ENCODE measurements at places on chromosomes 3 and 15. TPM values are rescaled to one million over a fixed set of nuclear protein-coding genes. Genes with fewer than 3 reads are reported as not detected.

- DNase-seq, result peak; percentile 5
Measured at GRCh38 chr3:108221393-108221792, 831 bp downstream of the IFT57 start.

- DNase-seq, result peak; percentile 59
Measured at GRCh38 chr3:186359078-186359477, 3.0 kb downstream of the DGKG start.

DNA sequence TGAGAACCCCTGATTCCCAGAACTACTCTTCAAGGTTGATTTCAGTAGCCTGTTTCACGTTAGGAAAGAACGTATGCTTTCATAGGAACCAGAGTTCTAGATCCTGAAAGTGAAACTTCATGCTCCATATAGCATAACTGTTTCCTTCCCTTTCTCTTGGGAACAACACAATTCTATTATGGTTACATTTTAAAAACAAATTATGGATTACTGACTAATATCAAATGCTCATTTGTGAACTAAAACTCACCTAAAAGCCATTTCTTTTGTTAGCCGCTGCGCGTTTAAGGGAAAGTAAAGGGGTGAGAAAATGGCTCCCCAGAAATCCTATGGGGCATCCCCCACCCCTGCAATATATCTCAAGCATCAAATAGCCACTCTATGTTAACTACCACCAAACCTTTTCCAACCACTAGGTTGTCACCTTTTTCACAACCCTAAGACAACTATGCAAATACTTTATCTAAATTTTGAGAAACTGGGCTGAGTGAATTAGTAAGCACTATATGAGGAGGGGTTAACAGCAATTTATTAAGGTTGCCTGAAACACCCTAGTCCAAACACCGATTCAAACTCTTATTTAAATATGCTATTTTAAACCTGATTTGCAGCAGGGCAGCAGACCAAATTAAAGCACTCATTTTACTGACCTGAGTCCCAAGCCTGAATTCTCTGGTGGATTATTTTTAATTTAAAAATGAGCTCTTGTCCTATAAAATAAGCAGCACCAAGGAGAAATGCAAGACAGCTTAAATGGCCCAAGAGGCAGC lies 2.4 kb downstream of the SIAH2 start:
- DNase-seq, result peak; percentile 13

- no peak for DNase-seq
Measured at GRCh38 chr3:41144631-41145030, 54.7 kb upstream of the CTNNB1 start.

DNA sequence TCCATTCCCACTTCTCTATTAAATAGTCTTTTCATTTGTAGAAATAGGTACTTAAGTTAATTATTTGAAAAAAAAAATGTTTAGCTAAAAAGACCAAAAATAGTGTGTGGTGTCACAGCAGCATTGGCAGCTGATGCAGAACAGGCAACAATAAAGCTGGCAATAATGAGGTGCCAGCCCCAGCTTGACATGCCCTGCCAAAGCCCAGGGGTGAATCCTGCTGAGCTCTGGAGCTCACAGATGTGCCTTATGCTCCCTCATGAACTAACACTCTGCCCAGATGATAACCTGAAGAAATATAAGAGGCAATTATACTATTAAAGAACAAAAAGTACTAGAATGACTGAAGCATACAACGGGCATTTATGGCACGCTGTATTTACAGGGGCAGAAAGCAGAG lies 63.8 kb downstream of the IGSF11 start:
- no peak for DNase-seq

DNA sequence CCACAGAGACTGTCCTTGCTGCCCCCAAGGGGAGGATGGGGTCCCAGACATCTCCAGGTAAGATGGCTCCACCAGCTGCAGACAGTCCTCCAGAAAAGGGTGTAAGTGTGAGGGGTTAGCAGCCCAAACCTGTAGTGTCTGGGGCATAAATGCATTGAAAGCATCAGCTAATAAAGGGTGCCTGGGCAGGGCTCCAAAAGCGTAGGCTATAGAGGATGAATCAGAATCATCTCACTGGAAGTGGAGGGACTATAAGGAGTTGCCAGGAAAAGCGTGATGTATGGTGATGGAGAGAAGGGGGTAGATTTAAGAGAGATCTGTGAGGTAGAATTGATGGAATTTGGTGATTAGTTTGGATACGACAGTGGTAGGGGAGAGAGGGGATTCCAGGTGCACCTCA lies 79.9 kb upstream of the ONECUT1 start:
- DNase-seq, result no peak

GRCh38 chr3:17090280-17090983 lies 205.7 kb downstream of the PLCL2 start:
- DNase-seq, result no peak

GRCh38 chr3:126607214-126607908 lies 47.6 kb downstream of the TXNRD3 start:
- DNase-seq, result peak; percentile 64

GRCh38 chr3:15513810-15514662 lies 7.5 kb downstream of the COLQ start:
- peak; percentile 5 for DNase-seq

DNA sequence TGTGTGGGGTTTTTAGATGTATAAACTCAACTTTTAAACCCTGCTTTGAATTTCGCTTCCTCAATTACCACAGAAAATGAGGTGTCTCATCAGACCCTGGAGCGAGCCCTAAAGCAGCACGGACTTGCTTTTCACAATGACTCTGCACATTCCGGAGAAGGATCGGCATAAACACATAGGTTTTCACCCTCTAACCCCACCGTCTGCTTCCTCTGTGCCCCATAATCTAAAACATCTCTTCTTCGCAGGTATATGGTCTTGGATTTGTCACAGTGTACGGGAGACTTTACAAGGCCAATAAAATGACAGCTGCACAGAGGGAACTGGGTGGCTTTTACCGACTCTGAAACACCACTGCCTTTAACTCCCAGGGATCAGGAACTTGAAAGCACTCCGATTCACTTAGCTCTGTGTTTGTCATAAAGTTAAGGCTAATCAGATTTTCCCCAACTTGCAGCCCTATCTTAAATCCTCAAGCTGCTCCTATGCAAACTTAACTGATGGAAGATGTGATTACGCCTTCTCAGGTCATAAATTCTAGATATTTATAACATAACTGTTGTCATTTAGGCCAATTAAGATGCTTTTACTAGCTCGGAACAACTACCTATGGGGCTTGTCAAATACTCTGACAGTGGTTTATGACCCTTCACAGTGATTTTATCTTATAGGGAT lies 133.4 kb upstream of the WNT5A start:
- no peak for DNase-seq

DNA sequence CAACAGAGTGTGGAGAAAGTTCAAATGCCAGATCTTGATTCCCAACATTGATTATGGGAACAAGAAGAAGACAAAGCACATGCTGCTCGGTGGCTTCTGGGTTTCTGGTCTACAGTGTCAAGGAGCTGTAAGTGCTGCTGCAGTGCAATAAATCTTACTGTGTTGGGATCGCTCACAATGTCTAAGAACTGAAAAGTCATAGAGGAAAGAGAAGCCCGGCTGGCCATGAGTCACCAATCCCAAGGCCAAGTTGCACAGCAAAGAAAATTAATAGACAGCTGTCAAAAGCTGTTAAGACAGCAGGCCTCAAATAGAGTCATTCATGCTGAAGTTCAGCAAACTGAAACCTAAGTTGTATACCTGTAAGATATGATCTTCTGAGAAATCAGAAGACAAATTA lies 33.2 kb upstream of the SPPL2A start:
- peak; percentile 50 for DNase-seq

DNA sequence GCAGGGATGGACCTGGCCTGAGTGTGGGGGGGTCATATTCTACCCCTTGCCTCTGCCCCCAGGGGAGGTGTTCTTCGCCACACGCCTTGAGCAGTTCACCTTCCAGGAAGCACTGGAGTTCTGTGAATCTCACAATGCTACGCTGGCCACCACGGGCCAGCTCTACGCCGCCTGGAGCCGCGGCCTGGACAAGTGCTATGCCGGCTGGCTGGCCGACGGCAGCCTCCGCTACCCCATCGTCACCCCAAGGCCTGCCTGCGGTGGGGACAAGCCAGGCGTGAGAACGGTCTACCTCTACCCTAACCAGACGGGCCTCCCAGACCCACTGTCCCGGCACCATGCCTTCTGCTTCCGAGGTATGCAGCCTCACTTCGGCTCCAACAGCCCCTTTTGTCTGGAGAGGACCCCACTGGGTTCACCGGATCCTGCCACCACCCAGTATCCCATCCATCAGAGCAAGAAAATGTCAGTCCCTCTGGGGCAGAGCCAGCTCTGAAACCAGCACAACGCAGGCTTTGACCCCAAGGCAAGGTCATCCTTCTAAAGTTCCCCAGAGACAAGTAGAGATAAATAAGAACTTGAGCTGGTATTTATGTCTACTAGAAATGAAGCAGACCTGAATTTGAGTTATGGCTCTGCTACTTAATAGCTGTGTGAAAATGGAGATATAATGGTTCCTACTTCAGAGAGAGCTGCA lies 45.8 kb downstream of the HAPLN3 start:
- no peak for DNase-seq

- no peak for DNase-seq
Measured at GRCh38 chr3:160035757-160036156, 47.1 kb downstream of the IL12A start.

DNA sequence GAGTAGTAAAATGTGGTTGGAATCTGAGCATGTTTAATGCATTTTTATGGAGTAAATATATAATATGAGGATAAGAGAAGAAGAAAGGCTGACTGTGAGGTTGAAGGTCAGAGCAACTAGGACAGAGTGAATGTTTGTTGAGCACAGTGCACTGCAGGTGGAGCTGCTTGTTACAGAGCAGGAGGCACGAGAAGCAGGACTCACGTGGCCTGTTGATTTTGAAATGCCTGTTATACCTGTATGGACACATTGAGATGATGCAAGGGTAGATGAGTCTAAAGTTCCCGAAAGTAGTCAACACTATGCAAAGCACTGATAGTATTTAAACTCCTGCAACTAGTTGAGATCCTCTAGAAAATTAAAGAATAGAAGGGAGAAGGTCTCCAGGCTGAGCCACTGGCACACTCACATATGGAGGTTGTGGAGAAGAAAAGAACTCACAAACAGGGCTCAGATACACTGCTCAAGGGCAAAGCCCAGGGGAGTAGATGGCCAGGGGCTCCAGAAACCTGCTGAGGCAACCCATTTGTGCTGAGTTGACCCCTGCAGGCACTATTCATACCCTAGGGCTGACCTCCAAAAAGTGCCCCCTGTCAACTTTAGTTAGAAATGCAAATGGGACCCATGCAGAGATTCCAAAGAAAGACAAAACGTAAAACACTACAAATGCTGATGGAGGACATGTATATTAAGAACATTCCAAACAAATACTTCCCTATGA lies 541.5 kb downstream of the GABRG3 start:
- DNase-seq, result no peak

DNA sequence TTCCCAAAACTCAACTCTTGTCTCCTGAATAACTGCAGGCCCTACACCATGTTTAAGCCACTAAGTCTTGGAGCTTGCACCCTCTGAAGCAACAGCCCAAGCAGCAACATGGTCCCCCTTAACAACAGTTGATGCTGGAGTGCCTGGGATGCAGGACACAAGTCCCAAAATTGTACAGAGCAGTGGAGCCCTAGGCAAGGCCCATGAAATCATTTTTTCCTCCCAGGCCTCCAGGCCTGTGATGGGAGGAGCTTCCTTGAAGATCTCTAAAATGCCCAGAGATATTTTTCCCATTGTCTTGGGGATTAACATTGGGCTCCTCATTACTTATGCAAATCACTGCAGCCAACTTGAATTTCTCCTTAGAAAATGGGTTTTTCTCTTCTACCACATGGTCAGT lies 311.9 kb upstream of the EPHA3 start:
- DNase-seq, result no peak

GRCh38 chr3:48285675-48286074 lies 44.8 kb downstream of the ZNF589 start:
- no peak for DNase-seq

GRCh38 chr3:176354843-176355242 lies 842.4 kb downstream of the TBL1XR1 start:
- no peak for DNase-seq

DNA sequence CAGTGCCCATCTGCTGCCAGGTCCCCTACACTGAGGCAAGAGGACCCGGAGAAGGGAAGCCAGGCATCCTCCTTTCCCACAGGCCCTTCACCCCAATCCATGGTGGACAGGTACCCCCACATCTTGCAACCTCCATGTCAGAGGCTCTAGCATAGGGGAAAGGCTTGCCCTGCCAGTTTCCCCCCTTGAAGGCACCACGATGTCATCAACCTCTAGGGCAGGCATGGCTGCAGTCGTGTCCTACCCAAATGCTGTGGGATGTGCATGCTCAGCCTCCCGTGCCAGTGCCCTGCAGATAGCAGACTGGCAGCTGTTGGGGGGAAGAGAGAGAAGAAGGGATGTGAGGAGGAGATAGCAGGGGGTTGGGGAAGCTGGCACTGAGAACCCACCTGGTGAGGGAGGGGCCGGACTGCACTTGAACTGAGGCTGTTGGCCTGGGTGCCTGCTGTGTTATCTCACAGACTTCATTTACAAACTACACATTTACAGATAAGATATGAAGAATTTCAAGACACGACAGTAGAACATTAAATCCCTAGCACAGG lies 197.5 kb downstream of the ADAMTS9 start:
- DNase-seq, result no peak

- DNase-seq, result no peak
Measured at GRCh38 chr15:80531796-80532195, 127.6 kb downstream of the ARNT2 start.

DNA sequence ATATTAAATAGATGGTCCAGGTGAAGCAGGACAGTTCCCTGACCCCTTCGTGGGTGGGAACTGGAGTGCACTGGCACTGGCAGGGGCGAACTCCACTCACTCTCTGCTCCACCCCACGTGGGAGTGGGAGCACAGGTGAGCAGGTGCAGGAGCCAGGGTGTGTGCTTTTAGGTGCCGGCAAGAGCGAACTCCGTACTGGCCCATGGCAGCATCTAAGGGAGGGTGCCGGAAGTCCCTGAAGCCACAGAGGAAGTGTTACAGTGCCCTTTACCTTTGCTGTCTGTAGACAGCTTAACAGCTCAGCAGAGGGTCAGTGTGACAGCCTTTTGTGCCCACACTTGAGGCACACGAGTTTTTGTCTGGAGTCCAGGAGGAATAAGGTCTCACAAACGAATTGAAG lies 26.7 kb upstream of the PIAS1 start:
- no peak for DNase-seq

GRCh38 chr3:163622384-163622783 lies 1455.9 kb downstream of the SI start:
- DNase-seq, result no peak

GRCh38 chr3:131079086-131079485 lies 52.4 kb downstream of the NEK11 start:
- DNase-seq, result no peak

DNA sequence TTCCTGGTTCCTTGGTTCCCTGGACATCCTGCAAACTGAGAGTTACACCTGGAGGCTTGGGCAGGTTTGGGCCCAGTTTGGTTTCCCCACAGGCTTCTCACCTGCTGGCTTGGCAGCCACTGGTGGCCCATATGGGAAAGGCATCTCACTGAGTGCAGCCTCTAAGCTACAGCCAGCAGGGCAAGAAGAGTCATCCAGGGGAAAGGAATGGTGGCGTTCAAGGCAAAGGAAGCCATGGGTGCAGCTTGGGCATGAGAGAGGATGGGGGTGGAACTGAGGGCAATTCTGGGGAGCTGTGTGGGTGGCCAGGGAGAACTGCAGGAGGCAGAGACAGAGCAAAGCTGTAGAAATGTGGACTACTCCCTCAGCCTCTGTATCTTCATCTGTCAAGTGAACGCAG lies 106.4 kb downstream of the EPHB1 start:
- DNase-seq, result no peak

Gene CDCP1
- total RNA-seq, result 0.17 TPM

Gene TGM4
- total RNA-seq, result 0.14 TPM

Gene CTXN2
- total RNA-seq, result not detected

Gene CCDC39
- 0.34 TPM for total RNA-seq

Gene GP5
- total RNA-seq, result under 0.01 TPM

Gene FOXL2NB
- under 0.01 TPM for total RNA-seq

Gene NRG4
- 0.05 TPM for total RNA-seq

Data from dermis blood vessel endothelial cell (primary cell).